PC-9 (cell line): ENCODE measurements at places on chromosomes 7 and 10.

- H3K4me1 ChIP-seq = no peaks in the 10 kb centered on the region
- no peaks in the 10 kb centered on the region for H3K27me3 ChIP-seq
- no peaks in the 10 kb centered on the region for H3K36me3 ChIP-seq
- H3K27ac ChIP-seq = no peak overlapping the region
- no peak for DNase-seq
- H3K4me3 ChIP-seq = no peak overlapping the region
Observed at GRCh38 chr10:35217455-35217854, 90.8 kb downstream of the CREM start.

- H3K4me1 ChIP-seq = peaks cover 6% of the 10 kb centered on the region; the same call in 1 of the 2 replicates
- H3K27me3 ChIP-seq = no peaks in the 10 kb centered on the region
- H3K27ac ChIP-seq = no peak overlapping the region
- H3K4me3 ChIP-seq = no peak overlapping the region
- H3K36me3 ChIP-seq = no peaks in the 10 kb centered on the region
Observed at GRCh38 chr7:154532771-154533170, 470.2 kb downstream of the PAXIP1 start.

DNA sequence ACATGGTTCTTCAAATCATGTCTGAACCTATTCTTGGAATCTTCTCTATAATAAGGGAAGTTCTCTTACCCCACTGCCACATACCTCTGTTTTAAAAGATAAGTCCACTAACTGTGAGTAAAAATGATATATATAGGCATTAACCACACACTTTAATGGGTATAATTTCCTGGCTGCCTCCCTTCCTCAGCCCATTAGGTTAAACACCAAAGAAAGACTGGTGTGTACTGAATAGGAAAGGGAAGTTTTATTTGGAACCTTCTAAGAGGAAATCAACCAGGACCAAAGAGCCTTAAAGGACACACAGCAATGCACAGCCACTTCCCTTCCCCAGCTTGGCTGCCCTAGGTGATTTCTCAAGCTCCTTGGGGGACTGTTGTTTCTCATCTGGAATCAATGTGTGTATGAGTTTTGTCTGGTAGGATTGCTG, 5.0 kb upstream of the WBP1L start:
- no peaks in the 10 kb centered on the region for H3K27me3 ChIP-seq
- no peak overlapping the region for H3K4me3 ChIP-seq

GRCh38 chr7:121107923-121108498, 119.5 kb downstream of the CPED1 start:
- peak; percentile 62 for DNase-seq
- H3K27ac ChIP-seq = no peak overlapping the region
- peaks cover 14% of the 10 kb centered on the region for H3K4me1 ChIP-seq

- H3K27ac ChIP-seq = 0 out of 2 replicates have a peak overlapping the region, but pooled peaks have one; percentile 16
- peaks cover 24% of the 10 kb centered on the region for H3K4me1 ChIP-seq
- no peak overlapping the region for H3K4me3 ChIP-seq
- H3K36me3 ChIP-seq = no peaks in the 10 kb centered on the region
- no peak for DNase-seq
- H3K27me3 ChIP-seq = no peaks in the 10 kb centered on the region
Observed at GRCh38 chr10:126398924-126399323, 10.6 kb upstream of the ADAM12 start.

- no peaks in the 10 kb centered on the region for H3K36me3 ChIP-seq
- no peak for DNase-seq
Observed at GRCh38 chr10:74771054-74771453, 55.3 kb upstream of the KAT6B start.
